Caki2 (cell line): ENCODE measurements at places on chromosomes 12 and 14. TPM values are rescaled to one million over a fixed set of nuclear protein-coding genes. Genes with fewer than 3 reads are reported as not detected.

DNA sequence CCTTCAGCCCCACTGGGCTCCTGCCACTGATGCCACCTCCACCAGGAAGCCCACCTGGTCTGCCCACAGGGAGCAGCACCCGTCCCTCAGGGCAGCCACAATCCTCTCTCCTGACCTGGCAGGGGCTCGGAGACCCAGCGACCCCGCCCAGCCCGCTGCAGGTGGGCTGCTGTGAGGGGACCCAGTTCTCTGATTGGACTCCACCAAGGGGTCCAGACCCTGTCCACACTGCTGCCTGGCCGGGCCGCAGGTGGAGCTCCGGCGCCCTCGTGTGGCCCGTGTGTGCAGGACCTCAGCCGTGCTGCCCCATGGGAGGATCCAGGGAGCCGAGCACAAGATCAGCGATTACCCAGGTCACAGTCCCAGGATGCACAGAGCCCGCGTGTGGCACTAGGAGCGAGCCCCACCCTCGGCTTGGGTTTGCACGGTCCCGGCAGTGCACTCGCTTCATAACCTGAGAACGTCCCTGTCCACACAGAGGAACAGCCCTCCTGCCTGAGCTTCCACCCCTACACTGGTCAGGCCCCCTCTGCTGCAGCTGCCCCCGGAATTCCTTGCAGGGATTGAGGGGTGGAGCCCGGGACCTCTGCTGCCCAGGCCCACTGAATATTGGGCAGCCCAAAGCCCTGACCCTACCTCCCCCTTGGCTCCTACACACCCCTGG lies 35.4 kb upstream of the TMEM179 start:
- DNase-seq: peak; percentile 27

- DNase-seq: no peak
These were observed 35.6 kb downstream of the GNS start for GRCh38 chr12:64723630-64724029.

GRCh38 chr12:2225696-2226095 lies 172.9 kb downstream of the CACNA1C start:
- no peak for DNase-seq

DNA sequence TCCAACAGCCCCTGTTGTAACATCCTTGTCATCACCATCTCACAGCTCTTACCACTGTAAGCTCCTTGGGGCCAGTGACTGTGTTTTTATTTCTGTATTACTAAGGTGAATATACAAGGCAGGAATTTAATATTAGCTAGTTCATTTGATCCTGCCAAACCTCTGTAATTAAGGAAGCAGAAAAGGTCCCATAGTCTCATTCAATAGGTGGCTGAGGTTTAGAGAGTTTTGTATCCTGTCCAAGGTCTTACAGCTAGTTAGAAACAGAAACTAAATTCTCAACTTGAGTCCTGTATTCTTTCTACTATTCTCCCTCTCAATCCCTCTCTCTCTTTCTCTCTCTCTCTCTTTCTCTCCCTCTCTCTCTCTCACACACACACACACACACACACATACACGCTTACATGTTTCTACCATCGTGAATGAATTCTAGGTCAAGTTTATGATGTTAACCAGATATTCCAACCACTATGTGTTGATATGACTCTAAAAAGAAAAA lies 543 bp upstream of the GLIPR1 start:
- DNase-seq: peak; percentile 46

DNA sequence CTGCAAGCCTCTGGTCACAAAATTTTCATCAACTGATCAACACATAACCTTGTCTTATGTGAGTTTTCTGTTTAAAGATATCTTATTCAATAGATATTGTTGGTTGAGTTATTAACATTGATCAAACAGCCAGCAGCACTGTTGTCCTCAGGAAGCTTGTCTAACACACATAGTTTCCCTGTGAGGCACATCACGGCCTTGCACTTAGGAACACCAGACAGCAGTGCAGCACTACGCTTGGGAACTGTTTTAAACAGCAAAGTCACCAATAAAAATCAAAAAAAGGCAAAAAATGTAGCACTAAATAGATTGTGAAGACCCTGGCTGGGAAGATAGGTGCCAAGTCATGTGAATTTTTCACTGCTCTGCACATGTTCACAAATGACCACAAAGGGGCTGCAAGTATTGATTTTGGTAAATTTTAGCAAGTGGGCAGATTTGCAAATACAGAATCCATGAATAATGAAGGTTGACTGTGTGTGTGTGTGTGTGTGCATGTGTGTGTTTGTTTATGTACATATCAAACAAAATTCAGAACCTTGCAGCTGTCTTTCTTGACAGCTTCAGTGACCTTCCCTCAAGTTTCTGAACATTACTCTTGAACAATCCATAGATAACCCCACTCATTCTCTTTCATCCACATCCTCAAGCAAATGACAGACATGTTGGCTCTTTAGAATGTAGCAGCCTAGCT lies 28.9 kb downstream of the VDR start:
- DNase-seq: no peak

GRCh38 chr12:108326254-108326750 lies 12.8 kb downstream of the CMKLR1 start:
- no peak for DNase-seq

- DNase-seq: no peak
These were observed 9.8 kb upstream of the IQSEC3 start for GRCh38 chr12:56683-57346.

DNA sequence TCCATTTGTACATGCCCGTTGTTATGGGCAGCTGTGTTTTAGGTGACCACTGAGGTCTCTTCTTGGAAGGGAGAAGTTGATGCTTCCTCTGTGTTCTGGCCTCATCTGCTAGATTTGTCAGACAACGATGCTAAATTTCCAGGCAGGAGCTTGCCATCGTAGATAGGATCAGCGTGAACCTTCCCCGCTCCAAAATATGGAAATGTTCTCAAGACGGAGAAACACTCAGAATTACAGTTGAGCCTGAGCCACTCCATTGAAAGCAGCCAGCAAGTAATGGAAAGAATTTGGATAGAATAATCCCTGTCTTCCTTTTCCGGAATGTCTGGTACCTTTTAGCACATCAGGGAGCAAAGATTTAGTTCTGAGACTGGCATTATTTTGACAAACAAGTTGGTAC lies 34.8 kb downstream of the TUNAR start:
- DNase-seq: no peak

Gene ALKBH1
- 6.7 and 13.1 TPM in 2 replicates for total RNA-seq

Gene SLC4A8
- total RNA-seq: 8.0 and 16.3 TPM in 2 replicates

Gene RPGRIP1
- total RNA-seq: not detected in 2 replicates

Gene RAPGEF3
- total RNA-seq: 106 and 112 TPM in 2 replicates

Gene DAAM1
- 0.57 and 0.78 TPM in 2 replicates for total RNA-seq

Gene GNB3
- 0.14 and 0.46 TPM in 2 replicates for total RNA-seq

Gene TMEM120B
- 9.6 and 11.8 TPM in 2 replicates for total RNA-seq

Gene CLBA1
- total RNA-seq: 4.2 and 9.7 TPM in 2 replicates

Gene RGS6
- total RNA-seq: not detected in 2 replicates

Gene DBX2
- total RNA-seq: not detected in 2 replicates

Gene TTLL5
- 5.7 and 35.3 TPM in 2 replicates for total RNA-seq

Gene NPAS3
- total RNA-seq: 8.1 TPM in 1 of 2 replicates, not detected in the other

Gene P2RX2
- not detected in 2 replicates for total RNA-seq

Gene GLRX5
- total RNA-seq: 33.9 and 41.8 TPM in 2 replicates

Gene FGF23
- not detected in 2 replicates for total RNA-seq
